ENCODE measurements at places on chromosomes 1 and 21.

DNA sequence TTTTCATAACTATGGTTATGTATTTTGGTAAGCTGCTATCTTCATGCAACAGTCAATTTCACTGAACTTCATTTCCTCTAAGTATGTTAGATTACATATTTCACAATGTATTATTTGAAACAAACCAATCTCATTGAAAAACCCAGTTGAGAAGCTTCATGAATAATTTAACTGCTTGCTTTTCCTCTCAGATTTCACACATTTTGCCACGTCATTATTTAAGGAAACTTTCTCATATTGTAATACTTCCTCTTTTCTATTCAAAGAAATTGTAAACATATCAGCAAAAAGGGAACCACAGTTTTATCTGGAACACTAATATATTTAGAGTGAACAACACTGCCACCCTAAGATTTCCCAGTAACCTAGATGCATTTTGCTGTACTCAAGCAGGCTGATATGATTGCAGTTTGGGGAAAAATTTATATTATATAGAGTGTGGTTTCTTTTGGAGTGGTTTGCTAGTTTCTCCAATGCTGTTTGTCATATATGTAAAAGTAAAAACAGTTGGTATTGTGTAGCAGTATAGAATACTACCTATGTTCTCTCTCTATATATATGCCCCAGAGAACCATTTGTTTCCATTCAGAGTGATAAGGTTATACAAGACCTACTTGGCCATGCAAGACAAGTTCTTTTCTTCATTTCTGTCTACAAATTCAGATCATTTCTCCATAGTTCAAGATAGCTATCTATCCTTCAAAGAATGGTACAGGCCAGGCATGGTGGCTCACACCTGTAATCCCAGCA, 28.4 kb upstream of the AHCTF1 start:
- DNase-seq: no peak

GRCh38 chr21:17789656-17790055, 29.5 kb downstream of the C21orf91 start:
- DNase-seq: no peak

DNA sequence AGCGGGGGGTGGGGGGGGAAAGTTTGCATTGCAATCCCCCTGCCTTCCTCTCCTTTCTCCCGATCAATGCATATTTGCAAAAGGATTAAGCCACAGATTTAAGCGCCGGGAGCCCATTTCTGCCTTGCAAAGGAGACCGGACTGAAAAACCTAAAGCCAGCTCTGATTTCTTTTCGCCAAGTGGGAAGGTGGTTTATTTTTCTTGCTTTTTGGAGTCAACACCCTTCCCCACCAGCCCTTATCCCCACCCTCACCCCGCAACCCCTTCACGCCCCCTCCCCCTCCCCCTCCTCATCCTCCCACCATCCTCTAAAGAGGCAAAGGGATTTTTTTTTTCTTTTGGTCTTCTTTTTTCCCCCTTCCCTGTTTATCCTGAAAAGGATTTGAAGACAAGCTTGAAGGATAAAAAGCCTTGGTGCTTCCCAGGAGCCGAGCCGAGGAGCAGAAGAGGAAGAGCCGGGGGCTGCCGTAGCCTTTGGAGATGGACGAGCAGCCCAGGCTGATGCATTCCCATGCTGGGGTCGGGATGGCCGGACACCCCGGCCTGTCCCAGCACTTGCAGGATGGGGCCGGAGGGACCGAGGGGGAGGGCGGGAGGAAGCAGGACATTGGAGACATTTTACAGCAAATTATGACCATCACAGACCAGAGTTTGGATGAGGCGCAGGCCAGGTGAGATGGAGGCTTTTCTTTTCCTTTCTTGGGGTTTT, 513 bp downstream of the PBX1 start:
- no peak for DNase-seq

DNA sequence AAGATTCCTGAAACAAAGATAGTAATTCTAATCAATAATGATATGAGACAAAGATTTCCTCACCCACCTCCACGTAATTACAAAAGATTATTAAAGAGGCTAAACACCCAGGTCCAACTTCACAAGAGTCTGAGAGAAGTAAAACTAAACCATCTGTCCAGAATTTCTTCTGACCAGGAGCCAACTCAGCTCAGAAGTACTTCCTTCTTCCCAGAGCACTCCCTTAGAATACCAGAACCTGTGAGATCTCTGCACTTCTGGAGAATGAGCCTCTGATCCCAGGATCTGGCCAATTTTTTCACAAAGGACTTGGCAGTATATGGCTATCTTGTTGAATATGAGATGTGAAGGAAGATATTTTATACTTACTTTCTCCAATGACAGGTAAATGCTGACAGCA, 120.6 kb upstream of the PALMD start:
- no peak for DNase-seq

DNA sequence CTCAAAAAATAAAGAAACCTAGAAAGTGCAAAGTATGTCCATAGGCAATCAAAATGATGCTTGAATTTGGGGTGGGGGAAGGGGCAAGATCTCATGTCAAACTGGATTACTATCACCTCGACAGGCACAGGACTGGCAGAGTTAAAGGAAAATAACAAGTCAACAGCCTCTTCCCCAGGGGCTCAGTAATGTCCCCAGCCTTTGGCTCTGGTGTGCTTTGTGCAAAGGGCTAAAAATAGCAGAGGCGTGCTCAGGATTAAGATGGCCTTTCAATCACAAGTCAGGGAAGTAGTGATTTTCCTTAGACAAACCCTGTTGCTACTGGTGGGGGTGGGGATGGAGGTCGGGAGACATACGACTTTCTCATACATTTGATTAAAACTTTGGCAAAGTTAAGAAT, 63.5 kb upstream of the OLIG2 start:
- no peak for DNase-seq

- no peak for DNase-seq
Measured at GRCh38 chr1:84853741-84854721, 39.0 kb downstream of the LPAR3 start.

- DNase-seq: peak; percentile 81
Measured at GRCh38 chr1:205543351-205544301, 39.2 kb downstream of the CDK18 start.

- DNase-seq: no peak
Measured at GRCh38 chr21:35376406-35377135, 327.5 kb upstream of the RUNX1 start.

DNA sequence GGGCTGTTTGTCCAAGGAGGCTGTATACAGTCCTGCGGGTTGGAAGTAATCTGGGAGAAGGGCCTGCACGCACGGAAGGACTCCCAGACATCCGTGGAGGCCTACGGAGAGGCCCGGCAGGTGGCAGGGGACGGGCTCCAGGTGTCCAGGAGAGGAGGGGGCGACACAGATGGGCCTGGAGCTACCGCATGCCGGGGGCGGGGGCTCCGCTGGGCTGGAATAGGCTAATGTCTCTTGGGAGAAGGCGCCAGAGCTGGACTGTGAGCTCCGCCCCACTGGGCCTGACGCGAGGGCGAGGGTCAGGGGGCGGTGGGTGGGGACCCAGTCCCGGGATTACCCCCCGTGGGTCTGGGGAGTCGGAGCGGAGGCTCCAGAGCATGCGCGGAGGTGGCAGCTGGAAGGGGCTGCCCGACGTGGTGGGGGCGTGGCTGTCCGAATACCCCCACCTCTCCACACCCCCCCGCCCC, 659 bp downstream of the AGO1 start:
- DNase-seq: no peak

- no peak for DNase-seq
Measured at GRCh38 chr1:180911640-180912191, 981 bp upstream of the KIAA1614 start.

GRCh38 chr1:203408486-203409481, 57.9 kb upstream of the FMOD start:
- peak; percentile 69 for DNase-seq

DNA sequence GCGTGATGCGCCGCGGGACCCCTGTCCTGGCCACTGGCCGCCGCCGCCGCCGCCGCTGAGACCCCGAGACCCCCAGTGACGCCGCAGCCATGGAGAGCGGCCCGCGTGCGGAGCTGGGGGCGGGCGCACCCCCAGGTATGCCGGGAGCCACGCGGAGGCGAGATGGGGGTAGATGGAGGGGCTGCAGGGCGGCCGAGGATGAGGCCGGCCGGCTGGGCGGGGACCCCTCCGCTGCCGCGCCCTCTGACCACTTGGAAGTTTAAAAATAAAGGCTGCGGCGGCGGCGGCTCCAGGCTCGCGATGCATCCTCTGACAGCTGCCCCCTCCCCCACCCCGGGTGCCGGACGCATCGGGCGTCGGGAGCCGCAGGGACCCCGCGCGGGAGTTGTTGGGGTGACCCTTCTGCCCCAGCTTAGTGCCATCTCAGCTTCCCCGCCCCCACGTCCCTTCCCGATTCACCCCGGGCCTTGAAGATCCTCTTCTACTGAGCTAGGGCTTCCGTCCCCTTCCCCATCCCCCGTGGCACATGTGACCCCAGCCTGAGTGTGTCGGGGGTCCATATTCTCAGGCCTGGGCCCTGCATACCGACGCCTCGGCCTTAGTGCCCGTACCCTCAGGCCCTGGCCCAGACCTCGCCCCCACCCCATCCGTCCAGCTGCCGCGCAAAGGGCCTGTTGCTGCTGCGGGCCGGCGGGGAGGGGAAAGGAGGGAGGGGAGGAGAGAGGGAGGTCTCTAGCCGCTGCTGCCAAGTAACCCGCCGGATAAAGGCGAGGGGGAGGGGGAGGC, 562 bp downstream of the MAP7D1 start:
- DNase-seq: no peak

- DNase-seq: peak; percentile 54
Measured at GRCh38 chr1:185156288-185156853, 382 bp downstream of the TRMT1L start.

GRCh38 chr1:157995583-157996169, 2.2 kb downstream of the KIRREL1 start:
- DNase-seq: no peak

DNA sequence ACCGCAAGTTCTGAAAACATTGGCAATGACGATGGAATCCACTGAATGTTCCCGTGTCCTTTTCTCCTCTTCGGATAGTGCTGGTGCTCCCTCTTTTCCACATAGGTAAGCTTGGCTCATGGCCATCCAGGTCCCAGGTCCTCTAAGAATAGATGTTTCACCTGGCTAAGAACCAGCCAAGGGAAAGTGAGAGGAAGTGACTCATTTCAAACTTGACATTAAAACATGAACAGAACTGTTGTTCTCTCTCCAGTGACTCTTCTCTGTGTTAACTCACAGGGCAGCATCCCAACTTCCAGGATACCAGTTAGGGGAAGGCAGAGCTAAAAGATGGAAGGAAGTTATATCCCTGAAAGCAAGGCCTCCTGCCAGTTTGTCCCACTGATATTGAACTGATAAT, 493.8 kb upstream of the CHRM3 start:
- peak; percentile 21 for DNase-seq

- DNase-seq: no peak
Measured at GRCh38 chr21:43575473-43575844, 83.8 kb downstream of the HSF2BP start.

GRCh38 chr1:5493851-5494311, 498.3 kb downstream of the NPHP4 start:
- DNase-seq: no peak

DNA sequence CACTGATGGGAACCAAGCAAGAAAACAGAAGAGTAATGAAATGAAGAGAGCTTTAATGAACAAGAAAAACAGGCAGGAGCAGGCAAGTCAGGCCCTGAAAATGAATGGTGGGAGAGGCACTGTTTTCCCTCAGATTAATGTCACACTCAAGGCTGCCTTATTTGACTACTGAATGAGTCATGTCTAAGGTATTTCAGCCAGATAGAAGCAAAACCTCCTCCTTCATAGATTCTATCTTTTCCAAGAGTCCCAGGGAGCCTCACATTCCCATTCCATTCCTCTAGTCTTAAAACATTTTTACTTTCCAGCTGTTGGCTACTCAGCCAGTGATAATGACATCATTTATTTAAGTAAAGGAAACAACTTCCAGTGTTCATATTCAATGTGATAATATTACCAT, 228.4 kb upstream of the NRIP1 start:
- DNase-seq: no peak

DNA sequence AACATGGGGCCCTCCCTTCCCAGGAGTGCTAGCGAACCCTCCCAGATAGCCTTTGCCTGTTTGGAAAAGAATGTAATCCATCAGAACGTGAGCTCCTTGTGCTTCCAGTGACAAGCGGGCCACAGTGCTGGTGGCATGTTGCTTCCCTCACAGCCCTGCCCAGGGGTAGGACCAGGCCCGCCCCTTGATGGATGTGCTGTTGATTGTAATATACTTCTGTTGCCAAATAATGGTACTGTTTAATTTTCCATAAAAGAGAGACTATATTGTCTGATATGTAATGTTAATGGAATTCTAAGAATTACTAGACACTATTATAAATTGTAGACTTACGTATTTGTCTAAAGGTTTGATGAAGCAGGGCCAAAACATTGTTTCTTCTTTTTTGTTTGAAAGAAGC, 16.4 kb downstream of the ATP5PO start:
- no peak for DNase-seq
